Foreskin fibroblast (primary cell): ENCODE measurements at places on chromosomes 16 and 17.

DNA sequence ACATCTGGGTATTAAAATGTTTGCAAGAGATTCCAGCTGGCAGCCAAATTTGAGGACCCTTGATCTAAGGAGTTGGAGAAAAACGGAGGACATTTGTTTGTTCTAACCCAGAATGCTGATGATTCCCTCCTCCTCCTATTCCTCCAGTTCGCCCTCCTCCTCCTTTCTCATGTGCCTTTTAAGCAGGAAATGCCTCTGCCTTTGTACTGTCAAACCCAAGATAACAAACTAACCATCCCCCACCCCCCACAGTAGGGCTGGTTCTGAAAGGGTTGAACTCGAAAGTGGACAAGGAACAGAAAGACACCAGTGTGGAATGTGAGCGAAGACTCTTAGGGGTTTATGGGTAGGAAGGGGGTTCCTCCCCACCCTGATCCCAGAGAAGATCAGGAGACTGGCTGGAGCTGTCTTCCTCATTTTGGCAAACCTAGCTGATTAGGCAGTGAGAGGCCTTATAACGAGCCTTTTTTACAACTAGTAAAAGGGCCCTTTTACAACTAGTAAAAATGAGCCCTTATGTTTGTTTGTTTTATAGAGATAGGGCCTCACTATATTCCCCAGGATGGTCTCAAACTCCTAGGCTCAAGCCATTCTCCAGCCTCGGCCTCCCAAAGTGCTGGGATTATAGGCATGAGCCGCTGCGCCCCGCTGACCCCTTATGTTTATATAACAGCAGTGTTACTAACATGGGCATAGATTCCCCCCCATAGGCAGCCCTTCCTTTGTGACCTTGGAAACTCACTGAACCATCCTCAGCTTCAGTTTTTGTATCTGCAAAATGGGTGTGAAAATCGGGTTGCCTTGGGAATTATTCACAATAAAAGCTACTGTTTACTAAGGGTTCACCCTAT is 975 bp downstream of the CHD9 start:
- peak; percentile 59 for DNase-seq

GRCh38 chr17:3513305-3514035 is 37.7 kb downstream of the ASPA start:
- DNase-seq: no peak

GRCh38 chr16:74070237-74070636 is 226.4 kb upstream of the PSMD7 start:
- no peak for DNase-seq

DNA sequence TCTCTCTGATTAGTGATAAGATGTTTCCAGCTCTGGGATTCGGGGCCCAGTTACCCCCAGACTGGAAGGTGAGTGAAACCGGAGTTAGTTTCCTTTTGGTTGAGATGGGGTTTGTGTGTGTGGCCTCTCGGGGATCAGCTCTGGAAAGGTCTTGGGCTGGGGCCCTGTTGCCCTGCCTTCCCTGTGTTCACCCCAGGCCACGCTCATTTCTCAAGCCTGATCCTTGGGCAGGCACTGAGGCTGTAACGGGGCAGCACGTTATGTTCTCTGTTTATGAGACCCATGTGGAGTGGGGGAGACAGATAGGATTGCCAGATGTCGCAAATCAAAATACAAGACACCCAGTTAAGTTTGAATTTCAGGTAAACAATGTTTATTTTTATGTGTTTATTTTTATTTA is 35.5 kb downstream of the CPNE2 start:
- DNase-seq: no peak

- peak; percentile 81 for DNase-seq
Observed at GRCh38 chr17:61309362-61310256, 90.0 kb upstream of the TBX2 start.

GRCh38 chr16:1197237-1197866 is 27.7 kb downstream of the TPSG1 start:
- no peak for DNase-seq

DNA sequence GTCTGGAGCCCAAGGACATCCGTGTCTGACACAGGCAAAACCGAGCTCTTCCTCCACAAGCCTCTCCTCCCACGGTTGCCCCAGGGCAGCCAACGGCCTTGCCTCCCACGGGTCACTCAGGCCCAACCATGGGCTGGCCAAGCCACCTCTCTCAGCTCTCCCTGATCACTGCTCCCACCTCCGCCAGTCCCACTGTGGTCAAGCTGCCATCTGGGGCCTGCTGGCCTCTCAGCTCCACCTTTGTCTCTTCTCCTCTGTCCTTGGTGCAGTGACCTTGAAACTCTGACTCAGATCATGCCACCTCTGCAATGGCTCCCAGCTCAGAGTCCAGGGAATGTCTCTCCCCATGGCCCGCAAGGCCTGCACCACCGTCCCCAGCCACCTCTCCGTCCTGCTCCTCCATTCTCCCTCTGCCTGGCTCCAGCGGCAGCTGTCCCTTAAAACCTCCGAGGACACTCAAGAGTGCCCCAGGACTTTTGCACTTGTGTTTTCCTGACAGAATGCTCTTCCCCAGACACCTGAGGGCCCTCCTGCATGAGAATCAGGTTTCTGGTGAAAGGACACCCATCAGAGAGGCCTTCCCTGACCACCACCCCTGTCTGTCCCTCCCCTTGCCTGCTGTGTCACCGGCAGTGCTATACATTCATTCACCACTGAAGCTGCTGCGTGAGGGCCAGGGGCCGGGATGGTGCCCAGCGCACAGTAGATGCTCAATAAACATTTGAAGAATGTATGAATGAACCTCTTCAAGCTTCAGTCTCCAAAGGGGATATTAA is 19.3 kb downstream of the PEMT start:
- DNase-seq: no peak

DNA sequence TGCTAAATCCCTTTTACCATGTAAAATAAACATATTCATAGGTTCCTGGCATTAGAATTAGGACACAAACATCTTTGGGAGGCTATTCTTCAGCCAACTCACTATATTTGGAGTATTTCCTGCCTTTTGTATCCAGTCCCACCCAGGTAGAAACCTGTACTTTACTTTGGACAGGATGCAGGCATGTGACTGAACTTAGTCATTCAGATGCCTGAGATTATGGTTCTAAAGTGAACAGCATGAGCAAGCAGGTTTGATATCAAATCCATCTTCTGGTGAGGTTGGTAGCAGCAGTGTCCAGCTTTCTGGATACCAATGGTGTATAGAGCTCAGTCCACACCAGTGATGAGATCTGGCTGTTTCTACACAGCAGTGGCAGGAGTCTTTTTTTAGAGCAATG is 20.2 kb downstream of the CA10 start:
- DNase-seq: no peak

- DNase-seq: no peak
Observed at GRCh38 chr17:66686601-66687000, 148.3 kb upstream of the CACNG5 start.

DNA sequence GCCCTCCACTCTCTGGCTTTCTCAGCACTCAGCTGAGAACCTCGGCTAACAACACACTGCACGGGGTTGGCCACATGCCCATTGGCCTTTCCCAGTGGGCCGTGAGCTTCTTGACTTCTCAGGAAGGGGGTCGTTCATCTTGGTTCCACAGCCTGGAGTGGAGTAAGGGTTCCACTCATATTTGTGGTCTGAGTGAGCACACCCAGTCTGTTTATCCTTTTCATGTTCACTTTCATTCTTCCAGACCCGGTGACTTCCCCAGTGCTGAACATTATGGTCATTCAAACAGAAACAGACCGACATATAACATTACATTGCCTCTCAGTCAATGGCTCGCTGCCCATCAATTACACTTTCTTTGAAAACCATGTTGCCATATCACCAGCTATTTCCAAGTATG is 8.2 kb downstream of the MILR1 start:
- peak; percentile 27 for DNase-seq

DNA sequence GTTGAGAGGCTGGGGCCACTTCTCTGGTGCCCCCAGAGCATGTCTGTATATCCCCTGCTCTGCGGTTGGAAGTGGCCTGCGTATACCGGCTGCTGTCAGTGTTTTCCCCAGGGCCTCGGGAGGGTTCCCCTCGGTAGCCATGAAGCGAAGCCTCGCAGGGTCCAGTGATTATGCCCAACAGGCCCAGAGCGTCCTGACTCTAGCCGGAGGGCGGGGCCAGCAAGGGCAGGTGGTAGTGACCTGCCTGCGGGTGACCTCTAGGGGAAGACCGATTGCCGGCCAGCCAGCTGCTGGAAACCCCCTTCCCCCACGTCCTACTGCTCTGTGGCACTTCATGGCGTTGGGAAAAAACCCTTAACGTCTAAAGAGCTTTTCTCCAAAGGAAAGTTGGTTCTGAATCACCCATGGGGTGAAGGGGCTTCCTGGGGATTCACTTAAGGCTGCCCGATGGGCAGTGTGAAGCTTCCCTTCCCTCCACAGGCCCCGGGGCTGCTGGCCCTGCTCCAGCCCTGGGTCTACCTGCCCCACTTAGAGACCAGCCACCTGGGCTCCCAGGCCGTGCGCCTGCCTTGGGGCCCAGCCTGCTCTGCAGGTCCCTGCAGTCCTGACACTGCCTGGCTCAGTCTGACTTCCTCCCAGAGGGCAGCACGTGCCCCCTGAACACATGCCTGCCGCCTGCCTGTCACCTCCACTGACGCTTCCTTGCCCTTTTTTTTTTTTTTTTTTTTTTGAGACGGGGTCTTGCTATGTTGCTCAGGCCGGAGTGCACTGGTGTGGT is 72.8 kb downstream of the SOCS1 start:
- no peak for DNase-seq

DNA sequence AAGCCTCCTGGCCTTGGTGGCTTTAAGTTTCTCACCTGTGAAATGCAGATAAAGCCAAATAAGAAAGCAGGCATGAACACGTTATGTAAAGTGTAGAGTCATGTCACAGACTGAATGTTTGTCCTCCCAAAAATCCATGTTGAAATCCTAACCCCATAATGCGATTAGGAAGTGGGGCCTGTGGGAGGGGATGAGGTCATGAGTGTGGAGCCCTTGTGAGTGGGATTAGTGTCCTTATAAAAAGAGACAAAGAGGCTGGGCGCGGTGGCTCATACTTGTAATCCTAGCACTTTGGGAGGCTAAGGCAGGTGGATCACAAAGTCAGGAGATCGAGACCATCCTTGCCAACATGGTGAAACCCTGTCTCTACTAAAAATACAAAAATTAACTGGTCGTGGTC is 19.5 kb upstream of the C16orf78 start:
- DNase-seq: no peak

DNA sequence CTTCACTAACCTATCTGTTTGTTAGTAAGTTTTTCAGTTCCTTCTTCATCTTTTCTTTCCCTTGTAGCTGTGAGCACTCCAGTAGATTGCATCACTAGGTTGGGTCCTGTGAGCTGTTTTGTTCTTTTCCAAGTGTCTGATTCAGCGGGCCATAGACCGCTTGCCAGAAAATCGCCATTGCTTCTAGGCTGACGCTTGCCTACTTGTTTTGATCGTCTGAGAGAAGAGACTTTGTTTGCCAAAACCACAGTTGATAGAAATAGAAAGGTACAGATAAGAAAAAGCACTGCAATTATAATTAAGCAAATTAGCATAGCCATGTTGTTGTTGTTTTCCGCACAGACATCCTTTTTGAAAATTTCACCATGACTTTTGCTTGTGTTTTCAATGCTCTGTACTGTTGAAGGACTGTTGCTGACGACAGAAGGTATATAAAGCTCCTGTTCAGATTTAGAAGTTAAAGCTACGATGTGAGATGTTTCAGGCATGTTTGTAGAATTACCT is 3.1 kb downstream of the EVI2A start:
- DNase-seq: peak; percentile 54

DNA sequence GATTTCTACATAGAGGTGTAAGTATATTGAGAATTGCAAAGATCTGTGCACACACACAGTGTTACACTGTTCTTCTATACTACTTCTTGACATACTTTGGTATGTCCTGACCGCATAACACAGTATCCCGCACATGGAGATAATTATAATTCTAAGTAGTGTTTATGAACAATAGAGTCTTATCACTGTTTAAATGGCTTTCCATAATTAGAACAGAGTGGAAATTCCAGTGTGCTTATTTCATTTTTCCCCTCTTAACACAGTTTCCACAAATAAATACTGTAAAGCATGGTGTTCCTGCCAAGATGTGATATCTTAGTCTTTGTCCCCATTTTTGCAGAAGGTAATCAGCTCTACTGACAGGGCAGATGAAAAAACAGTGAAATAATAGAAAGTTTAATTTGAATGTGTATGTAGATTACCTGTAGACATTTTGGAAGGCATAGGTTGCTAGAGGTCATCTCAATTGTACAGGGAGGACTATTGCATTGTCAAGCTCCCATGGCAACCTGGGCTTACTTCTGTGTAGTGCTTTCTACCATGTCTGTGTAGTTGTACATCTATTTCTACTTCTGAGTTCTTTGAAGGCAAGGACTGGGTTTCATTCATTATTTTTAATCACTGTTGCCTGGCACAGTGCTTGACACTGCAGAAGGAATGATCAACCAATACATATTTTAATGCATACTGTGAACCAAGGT is 10.1 kb upstream of the KRT28 start:
- peak; percentile 56 for DNase-seq

- DNase-seq: peak; percentile 45
Observed at GRCh38 chr16:85383836-85384832, 229.0 kb upstream of the GSE1 start.

DNA sequence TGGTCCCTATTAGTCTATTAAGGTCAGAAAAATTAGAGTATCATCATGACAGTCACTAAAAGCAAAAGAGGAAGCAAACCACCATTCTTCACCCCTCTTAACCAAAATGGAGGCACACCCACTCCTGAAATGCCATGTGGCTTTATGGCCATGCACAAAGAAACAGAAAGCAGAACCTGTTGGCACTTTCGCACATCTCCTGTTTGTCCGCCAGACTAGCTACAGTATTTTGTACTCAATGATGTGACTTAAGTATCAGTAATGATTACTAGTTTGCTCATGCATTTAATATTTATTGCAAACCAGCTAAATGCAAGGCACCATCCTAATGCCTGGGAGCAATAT is 70.2 kb upstream of the GNAO1 start:
- no peak for DNase-seq

DNA sequence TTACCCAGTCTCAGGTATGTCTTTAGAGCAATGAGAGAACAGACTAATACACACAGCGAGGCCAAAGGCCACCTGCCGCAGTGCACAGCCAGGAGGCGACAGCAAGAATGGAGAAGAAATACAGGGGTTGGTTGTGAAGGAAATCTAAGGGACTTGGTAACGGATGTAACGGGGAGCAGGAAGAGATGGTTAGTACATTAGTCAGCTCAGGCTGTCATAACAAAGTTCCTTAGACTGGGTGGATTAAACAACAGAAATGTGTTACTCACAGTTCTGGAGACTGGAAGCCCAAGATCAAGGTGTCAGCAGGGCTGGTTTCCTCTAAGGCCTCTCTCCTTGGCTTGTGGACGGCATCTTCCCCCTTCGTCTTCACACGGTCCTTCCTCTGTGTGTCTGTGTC is 47.1 kb downstream of the TVP23C start:
- DNase-seq: peak; percentile 77

DNA sequence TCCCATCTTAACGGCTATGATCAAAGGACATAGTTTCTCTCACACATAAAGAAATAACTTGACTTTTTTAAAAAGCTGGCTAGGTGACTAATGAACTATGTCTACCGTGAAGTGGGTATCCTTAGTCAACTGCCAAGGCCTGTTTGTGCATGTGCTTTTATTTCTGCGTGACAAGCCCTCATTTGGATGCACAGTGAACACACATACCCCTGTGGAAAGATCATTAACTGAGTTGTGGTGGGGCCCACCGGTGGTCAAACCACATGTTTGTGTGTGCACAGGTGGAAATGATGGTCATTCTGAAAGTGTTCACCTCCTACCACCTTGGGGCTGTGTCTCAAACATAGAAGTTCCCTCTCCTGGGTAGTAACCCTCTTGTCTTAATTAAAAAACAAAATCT is 256.1 kb upstream of the SALL1 start:
- no peak for DNase-seq

- peak; percentile 62 for DNase-seq
Observed at GRCh38 chr16:54031107-54031760, 255.4 kb downstream of the IRX3 start.
